ENCODE measurements at places on chromosomes 6 and 20. TPM values are rescaled to one million over a fixed set of nuclear protein-coding genes. Genes with fewer than 3 reads are reported as not detected.

- DNase-seq = no peak
Measured at GRCh38 chr6:39280247-39280731, 33.9 kb downstream of the KCNK17 start.

DNA sequence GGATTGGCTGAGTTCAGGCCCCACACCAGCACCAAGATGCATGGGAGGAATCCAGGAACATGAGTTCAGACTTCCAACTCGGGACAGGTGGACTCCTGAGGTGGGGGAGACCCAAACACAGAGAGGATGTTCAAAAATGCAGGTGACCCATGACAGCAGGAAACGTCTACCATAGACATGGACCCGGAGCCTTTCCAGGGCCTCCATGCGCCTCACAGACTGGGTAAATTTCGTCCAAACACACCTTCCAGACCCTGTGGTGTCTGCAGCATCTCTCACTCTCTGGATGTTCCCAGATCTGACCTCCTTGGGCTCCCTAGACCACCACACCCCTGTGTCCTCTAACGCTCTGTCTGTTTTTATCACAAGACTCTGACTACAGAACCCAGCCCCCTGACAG, 87.7 kb downstream of the PXDC1 start:
- DNase-seq = no peak

VARS1 gene
- polyA plus RNA-seq = 71.2 TPM

- DNase-seq = peak; percentile 93
Measured at GRCh38 chr20:17938871-17939619, 29.5 kb downstream of the SNX5 start.

LAMA2 gene
- polyA plus RNA-seq = 0.61 TPM

Data from GM23338 (cell line).